Activated gamma-delta T cell treated with anti-CD3 and anti-CD28 coated beads, Interleukin-2, amount 50 U/mL, for 16 hours (primary cell): ENCODE measurements at places on chromosomes 7 and 10.

DNA sequence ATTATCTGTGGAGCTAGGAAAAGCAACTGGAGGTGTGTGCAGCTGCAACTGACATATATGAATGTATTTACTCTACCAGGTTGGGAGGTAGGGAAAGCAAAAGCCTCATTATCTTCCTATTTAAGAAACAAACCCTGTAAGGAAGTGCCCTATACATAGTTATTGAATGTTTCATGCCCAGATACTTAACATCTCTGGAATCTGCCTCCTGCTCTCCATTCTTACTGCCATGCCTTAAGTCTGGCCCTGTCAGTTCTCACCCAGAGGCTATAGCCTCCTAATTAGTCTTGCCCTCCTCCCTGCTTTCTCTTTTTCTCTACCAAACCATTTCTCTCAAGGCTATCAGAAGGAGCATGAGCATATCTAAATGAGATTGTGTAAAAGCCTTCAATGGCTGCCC lies 542.6 kb upstream of the LRRN3 start:
- DNase-seq, result no peak

- no peak for DNase-seq
Measured at GRCh38 chr10:124849111-124849773, 47.6 kb downstream of the ABRAXAS2 start.

DNA sequence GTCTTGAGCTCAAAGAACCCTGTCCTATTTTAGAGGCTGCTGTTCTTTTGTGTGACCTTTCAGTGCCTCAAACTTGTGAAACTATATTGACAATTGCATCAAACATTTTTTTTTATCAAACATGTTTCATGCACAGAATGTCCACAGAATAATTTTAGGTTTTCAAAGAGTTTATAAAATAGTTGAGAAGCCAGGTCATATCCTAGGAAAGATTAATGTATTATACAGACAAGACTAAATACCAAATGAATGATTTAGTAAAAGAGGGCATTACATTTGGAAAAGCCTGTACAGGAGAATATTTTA lies 67.0 kb downstream of the CDK6 start:
- DNase-seq, result no peak

DNA sequence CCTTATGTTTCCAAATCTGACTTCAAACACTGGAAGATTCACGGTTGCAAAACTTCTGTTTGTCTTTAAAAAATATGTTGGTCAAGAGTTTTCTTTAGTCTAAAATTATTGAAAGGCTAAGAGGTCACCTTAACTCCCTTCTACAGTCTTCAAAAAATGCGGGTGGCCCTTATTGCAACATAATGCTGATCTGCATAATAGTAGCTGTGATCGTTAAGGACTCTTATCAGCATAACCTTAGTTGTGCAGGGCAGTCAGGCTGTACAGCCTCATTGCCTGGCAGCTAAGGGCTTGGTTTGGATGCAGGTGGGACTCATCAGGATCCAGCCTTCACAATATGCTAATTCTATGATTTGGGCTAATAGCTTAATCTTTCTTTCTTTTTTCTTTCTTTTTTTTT lies 15.0 kb downstream of the KIAA1217 start:
- no peak for DNase-seq

GRCh38 chr7:42698600-42699374 lies 213.1 kb downstream of the C7orf25 start:
- DNase-seq, result no peak

GRCh38 chr7:82221152-82221674 lies 222.4 kb downstream of the CACNA2D1 start:
- no peak for DNase-seq

- DNase-seq, result no peak
Measured at GRCh38 chr10:5411941-5412276, 448 bp upstream of the NET1 start.

DNA sequence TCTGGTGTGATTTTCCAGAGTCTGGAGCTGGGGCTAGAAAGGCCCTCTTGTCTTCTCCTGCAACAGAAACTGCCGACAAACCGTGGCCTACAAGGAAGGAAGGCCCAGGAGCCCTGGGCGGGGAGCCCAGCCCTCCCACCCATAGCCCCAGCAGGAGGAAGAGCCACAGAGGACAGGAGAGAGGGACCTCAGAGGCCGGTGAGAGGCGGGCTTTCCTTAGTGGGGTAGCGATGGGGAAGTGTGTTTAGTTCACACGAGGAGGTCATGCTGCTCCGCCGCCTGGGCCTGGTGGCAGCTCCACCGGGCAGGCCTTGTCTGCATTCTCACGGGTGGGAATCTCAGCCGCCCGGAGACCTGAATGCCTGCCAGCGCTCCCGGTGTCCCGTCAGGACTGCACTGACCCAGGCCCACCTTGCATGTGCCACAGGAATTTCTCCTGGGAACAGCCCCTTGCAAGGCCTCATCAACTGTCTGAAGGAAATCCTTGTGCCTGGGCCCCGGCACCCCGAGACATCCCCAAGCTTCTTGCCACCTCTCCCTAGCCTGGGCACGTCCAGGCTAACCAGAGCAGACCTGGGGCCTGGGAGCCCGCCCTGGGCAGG lies 50.9 kb downstream of the ZNF467 start:
- DNase-seq, result no peak

DNA sequence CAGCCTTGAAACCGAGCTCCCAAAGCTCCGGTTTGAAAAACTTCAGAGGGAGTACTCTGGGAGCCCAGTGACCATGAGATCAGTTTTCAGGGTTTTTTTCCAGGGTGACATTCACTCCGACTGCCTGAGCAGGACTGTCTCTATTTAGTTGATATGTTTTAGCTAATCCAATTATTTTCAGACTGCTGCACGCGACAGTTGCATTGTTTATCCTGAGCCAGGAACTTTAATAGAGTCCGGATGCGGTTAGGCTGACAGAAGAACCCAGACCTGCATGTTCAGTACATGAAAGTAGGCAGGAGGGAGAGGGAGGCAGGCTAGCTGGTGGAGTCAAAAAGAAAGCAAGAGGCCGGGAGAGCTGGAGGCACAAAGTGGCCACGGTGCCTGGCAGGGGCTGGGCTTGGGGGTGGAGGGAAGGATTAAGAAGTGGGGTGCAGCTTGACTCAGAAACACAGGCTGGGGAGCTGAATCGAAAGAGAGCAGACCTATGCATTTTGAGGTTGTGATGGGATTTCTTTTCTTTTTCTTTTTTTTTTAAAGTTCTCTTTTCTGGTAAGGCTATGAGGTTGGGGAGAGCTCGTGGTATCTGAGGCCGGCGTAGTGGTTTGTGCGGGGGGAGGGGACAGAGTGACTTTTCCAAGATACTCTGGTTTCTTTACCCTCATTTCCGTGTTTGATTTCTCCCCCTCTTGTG lies 5.7 kb downstream of the GATA3 start:
- DNase-seq, result no peak
